ENCODE measurements at places on chromosomes 3 and 15.

DNA sequence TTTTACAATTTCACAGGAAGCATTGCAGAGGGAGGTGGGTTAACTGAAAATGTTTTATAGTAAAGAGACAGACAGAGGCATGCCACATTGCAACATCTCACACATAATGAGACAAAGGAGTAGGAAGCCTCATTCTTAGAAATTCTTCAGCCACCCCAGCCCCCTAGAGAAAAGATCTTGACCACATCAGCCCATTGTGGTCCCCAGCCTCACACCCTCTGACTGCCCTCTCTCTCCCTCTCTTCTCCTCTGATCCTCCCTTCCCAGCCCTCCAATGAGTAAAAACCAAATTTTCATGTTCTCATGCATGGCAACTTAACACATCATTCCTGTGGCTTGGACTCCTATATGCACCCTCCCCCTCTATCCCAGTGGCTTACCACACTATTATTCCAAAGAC is 174.1 kb downstream of the UACA start:
- DNase-seq, result no peak

DNA sequence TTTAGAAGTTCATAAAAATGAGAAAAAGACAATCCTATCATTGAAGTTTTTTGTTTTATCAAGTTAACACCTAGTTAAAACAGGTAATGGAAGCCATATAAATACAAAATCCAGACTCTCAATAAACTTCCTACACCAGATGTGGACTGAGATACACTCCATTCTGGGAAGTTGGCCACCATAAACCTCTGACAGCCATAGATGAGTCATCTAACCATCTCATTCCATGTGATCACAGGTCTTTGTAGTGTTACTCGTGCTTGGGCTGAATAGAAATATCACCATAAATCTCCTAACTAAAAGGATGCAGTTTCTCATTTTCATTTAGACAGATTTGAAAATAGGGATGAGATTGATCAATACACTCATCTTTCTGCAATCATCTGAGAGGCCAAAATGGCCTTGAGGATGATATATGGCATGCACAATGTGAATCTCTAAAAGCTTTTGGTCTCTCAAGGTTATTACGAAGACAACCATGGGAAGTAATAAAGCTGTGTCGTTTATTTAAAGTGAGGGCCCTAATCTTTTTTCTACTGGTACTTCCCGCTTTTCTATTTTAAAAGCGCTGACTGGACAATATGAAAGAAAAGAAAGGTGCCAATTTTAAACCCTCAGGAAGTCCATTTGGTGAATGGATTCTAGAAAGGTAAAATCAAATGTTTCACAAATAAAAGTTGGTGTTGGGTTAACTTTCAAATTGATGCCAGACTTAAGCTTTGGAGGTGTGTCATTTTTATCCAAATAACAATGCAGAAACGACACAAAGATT is 155.5 kb downstream of the POLR2M start:
- DNase-seq, result no peak

DNA sequence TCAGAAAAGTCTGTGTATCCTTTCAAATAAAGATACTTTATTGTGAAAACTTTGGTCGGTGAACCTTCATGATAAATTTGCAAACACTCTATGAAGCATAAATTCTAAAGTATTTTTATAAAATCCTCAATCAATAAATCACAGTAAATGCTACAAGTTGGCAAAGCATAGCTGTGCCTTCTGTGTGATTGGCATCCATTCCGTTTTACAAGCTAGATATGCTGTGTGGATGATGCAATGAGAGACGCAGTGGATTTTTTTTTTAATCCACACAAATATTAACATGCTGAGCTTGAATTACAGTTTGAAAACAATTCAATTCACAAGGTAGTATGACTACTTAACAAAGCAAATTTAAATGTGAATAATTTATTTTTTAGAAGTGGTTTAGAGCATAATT is 937.2 kb downstream of the ZPLD1 start:
- DNase-seq, result no peak

DNA sequence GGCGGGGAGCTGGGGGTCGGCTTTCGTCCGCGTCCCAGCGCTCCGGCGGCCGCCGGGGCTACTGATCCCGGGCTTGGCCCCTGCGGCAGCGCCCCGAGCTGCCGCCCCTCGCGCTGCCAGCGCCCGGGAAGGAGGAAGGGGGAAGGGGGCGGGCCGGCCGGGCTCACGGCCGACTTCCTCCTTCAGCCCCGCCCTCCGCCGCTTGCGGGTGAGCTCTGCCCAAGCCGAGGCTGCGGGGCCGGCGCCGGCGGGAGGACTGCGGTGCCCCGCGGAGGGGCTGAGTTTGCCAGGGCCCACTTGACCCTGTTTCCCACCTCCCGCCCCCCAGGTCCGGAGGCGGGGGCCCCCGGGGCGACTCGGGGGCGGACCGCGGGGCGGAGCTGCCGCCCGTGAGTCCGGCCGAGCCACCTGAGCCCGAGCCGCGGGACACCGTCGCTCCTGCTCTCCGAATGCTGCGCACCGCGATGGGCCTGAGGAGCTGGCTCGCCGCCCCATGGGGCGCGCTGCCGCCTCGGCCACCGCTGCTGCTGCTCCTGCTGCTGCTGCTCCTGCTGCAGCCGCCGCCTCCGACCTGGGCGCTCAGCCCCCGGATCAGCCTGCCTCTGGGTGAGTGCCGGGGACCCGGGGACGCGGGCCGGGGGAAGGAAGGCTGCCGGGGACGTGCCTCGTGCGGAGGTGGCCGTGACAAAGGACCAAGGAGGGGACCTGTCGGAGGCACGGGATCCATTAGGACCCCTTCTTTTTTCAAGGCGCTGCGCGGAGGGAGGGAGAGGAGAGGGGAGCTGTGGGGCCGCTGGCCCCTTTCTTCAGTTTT is at the start of gene SEMA4B:
Gene SEMA4B, plus strand, starts transcription at position 201 of the 814 bp plus-strand sequence. Its CDS starts 249 bp downstream, at position 450.
- no peak for DNase-seq

DNA sequence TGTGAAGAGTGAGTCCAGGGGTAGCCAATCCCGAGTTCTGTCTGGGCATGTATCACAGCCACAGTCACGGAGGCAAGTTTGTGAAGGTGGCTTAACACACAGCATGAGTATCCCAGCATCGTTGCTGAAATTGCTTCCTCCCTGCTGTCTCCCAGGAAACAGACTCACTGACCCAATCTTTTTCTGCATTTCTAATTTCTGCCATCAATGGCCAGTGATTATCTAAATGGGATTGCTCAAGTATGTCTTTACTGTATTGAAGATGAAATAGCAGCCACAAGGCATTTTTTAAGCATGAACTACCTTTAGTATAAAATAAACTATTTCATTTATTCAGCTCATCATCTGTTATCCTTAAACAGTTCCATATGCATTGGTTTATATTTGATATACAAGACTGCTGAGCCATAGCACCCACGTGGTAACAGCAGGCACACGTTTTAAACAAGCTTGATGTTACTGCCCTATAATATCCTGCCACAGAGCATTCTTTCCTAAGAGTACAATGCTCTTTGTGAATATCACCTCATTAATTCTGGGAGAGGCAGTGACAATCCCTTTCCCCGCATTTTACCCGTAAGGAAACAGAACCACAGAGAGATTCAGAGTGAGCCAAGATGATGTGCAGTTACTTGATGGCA is 276.6 kb upstream of the THBS1 start:
- no peak for DNase-seq

DNA sequence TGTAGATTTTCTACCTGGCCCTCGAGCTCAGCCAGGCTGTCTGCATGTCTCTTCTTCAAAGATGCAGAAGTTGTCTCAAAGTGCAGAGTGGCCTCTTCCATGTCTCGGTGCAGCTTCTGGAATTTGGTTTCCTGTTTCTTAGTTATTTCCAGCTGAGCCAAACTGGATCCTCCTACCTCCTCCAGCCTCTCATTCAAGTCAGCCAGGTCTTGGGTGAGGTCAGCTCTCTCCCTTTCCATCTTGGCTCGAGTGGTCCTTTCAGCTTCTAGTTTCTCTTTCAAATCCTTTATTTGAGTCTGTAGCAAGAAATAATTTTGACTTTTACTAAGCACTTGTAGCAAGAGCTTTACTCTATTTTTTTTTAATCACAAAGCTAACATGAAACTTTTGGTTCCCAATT is 81.8 kb downstream of the MYH15 start:
- DNase-seq, result no peak

DNA sequence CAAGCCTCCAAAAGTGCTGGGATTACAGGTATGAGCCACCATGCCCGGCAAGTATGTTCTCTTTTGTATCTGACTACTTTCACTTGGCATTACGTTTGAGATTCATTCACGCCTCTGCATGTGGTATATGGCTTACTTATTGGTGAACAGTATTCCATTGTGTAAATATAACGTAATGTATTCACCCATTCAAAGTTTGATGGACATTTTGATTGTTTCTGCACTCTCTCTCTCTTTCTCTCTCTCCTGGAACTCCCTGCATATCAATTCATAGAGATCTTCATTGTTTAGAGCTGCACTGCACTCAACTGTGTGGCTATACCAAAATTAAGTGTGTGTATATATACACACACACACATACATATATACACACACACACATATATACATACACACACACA is 30.4 kb downstream of the SPPL2A start:
- DNase-seq, result no peak

- DNase-seq, result no peak
Observed at GRCh38 chr3:23996095-23996524, 51.0 kb downstream of the NR1D2 start.

DNA sequence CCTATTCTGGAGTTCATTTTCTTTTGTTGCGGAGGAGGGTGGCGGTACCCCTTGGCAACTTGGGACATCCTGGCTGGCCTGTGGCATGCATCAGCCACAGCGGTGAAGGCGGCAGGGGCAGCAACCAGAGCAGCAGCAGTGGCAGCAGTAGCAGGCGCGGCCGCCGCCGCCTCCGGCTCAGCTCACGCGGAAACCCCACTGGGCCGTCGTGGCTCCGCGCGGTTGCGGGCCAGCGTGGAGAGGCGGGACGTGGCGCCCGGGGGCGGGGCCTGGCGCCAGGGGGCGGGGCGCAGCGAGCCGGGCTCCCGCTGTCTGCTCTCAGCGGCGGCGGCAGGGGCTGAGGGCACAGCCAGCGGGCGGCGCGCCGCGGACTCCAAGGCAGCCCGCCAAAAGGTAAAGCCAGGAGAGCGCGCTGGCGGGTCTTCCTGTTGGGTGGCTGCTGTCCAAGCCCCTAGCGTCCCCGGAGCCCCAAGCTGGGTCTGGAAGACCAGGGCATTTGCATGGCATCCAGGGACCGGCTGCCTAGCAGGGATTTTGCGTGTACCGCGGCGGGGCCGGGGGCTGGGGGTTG is 334.4 kb upstream of the THRB start:
- DNase-seq, result no peak

DNA sequence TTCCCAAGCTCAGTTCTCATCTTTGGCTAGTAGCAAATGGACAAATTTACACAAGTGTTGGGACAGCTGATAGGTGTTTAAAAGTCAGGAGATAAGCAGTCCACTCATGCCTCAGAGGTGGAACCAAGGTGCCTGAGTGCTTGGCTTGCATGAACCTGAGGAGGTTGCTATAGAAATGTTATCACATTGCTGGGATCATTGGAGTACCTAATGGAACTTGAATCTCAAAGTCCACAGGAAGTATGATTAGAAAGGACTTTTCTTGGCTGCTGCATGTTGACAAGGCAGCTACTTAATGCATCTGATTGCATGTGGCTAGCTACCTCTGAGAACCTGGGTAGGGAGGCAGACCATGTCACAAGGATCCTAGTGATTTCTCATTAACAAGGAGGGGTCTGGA is 39.5 kb upstream of the C3orf80 start:
- no peak for DNase-seq

- DNase-seq, result no peak
Observed at GRCh38 chr3:179512378-179512777, 50.3 kb upstream of the ACTL6A start.

- DNase-seq, result no peak
Observed at GRCh38 chr15:26690778-26691177, 82.1 kb downstream of the GABRB3 start.

- DNase-seq, result no peak
Observed at GRCh38 chr15:75361361-75361988, 6.9 kb downstream of the MAN2C1 start.

- no peak for DNase-seq
Observed at GRCh38 chr15:99252326-99252725, 1.0 kb downstream of the LRRC28 start.
